ENCODE measurements at places on chromosomes 6 and 20.

DNA sequence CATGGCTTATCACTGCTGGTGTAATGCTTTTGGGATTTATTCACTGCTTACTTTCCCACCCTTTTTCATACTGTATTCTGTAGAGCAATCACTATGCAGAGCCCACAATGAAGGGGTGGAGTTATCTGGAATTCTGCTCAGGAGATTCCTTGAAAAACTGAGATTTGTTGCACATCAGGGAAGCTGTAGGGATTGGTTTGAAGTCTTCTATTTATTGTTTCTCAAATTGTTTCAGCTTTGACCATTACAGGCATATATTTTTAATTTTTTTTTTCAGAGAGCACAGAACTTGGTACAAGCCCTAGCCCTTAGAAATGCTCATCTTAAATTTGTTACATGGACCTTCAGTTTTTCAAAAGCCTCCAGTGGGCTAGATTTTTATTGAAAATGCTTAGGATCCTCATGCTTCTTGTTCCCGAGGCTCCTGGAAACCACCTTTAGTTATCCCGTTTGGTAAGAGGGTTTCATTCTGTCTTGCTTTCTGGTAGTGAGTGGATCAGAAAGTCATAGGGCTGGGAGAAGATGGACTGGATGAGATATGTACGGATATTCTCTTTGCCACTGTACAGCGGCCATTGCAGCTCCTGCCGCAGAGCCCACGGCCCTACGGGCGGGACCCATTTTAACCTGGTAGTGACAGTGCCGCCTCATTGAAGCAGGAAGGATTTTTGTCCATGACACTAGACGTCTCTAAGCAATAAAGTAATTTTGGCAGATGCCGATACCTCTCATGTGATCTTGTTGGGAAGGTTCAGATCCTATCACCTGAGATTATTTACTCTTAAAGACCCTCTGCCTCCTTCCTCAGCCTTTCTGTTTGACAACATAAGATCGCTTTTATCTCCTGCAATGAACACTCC, 45.3 kb upstream of the ZNF184 start:
- DNase-seq: no peak

- DNase-seq: no peak
Observed at GRCh38 chr6:119480961-119481497, 131.5 kb upstream of the MAN1A1 start.

- no peak for DNase-seq
Observed at GRCh38 chr6:87653074-87653962, 48.7 kb downstream of the AKIRIN2 start.

DNA sequence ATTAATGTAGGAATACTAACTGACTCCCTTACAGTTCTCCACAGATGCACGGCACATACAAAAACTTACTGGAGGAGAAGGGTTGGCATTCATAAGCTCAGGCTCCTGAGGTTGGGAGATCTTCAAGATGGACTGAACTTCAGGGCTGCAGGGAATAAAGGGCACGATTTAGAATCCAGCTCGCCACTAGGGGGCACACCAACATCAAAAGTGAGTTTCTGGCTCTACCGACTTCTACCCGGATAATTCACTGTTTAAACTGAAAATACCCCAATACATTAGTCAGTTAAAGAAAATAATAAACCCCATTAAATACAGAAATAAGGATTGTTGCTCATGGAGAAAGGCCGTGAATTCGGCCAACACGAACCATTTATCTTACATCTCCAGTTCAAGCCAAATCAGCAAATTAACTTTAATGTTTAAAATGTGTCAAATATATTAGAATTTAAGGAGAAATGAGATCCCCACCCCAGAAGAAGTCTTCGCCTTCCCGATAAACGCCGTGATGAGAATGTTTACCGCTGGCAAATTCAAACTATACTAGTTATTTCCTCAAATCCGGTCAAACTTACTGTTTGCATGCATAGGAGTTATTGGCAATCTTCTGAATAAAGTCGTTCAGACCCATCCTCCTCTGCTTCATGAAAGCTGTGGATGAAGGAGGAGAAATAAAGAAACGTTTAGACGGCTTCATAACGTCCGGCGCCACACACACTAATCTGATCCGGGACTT, 121.7 kb upstream of the SLC2A12 start:
- DNase-seq: no peak

- no peak for DNase-seq
Observed at GRCh38 chr6:95083506-95083905, 493.8 kb upstream of the MANEA start.

DNA sequence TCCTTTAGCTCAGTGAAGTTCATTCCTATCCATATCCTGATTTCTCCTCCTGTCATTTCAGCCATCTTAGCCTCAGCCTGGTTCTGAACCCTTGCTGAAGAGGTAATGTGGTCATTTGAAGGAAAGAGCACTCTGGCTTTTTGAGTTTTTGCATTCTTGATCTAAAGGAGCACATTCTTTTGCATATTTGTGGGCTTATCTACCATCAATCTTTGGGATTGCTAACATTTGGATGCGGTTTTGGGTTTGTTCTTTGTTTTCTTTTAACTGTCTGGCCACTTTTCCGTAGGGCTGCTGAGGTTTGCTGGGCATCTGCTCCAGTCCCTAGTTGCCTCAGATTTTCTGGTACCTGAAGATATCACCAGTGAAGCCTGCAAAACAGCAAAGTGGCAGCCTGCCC, 238.3 kb downstream of the EPM2A start:
- no peak for DNase-seq

- DNase-seq: no peak
Observed at GRCh38 chr6:45532721-45533210, 155.0 kb upstream of the SUPT3H start.

All from esophagus squamous epithelium (tissue), 5 donors.